ENCODE measurements at places on chromosomes 12 and 14. TPM values are rescaled to one million over a fixed set of nuclear protein-coding genes. Genes with fewer than 3 reads are reported as not detected.

GRCh38 chr12:111034083-111034885, 113.9 kb upstream of the MYL2 start:
- H3K36me3 ChIP-seq: no peaks in the 10 kb centered on the region
- peaks cover 10% of the 10 kb centered on the region for H3K27me3 ChIP-seq
- H3K27ac ChIP-seq: no peak within 1 kb of the TSS

GRCh38 chr14:41642367-41642766, 35.7 kb downstream of the LRFN5 start:
- DNase-seq: no peak
- no peak overlapping the region for H3K4me3 ChIP-seq
- no peaks in the 10 kb centered on the region for H3K27me3 ChIP-seq
- H3K36me3 ChIP-seq: no peaks in the 10 kb centered on the region

- no peak overlapping the region for H3K27ac ChIP-seq
- H3K36me3 ChIP-seq: no peaks in the 10 kb centered on the region
- no peaks in the 10 kb centered on the region for H3K27me3 ChIP-seq
Measured at GRCh38 chr12:41835556-41835955, 309.1 kb downstream of the GXYLT1 start.

RAB15 gene
- 11.1 TPM for polyA plus RNA-seq

- no peaks in the 10 kb centered on the region for H3K36me3 ChIP-seq
- H3K27me3 ChIP-seq: no peaks in the 10 kb centered on the region
- H3K27ac ChIP-seq: no peak overlapping the region
- no peaks in the 10 kb centered on the region for H3K4me1 ChIP-seq
- no peak overlapping the region for H3K4me3 ChIP-seq
- no peak for DNase-seq
Measured at GRCh38 chr14:27223906-27224305, 626.1 kb upstream of the NOVA1 start.

PTPN21 gene
- polyA plus RNA-seq: not detected

OR4K17 gene
- not detected for polyA plus RNA-seq

- H3K36me3 ChIP-seq: no peaks in the 10 kb centered on the region
- H3K27ac ChIP-seq: no peak overlapping the region
- H3K27me3 ChIP-seq: no peaks in the 10 kb centered on the region
- H3K4me1 ChIP-seq: no peaks in the 10 kb centered on the region
Measured at GRCh38 chr12:129903092-129903945, 506 bp downstream of the TMEM132D start.

LBHD2 gene
- polyA plus RNA-seq: not detected

Measured in naive thymus-derived CD4-positive, alpha-beta T cell (primary cell).